ENCODE measurements at places on chromosomes 5 and 9.

GRCh38 chr5:14873093-14873492 is 1.5 kb upstream of the ANKH start:
- DNase-seq = peak; percentile 65

GRCh38 chr5:144151026-144151425 is 19.4 kb downstream of the YIPF5 start:
- DNase-seq = no peak

DNA sequence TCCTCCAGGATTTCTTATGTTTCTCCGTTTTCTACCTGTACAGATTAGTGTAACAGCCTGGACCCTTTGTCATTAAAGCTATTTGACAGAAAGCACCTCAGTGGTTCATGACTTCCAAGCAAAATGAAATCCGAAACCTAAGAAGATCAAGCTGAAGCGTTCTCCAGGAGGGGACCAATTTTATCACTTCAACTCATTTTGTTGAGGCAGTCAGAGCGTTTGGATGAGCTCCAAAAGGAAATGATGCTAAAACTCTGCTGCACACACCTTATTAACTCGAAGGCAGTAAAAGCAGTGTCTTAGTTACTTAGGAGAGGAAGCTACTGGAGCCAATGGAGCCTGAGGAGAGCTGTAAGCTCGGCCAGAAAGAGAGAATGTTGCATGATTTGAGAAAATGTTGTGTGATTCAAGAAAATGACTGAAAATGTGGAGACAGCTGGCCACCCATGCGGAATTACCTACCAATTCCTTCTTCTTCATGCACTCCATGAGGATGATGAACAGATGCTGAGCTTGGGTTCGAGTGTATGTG is 346.7 kb upstream of the KLF9 start:
- no peak for DNase-seq

- peak; percentile 93 for DNase-seq
Measured at GRCh38 chr9:12785260-12785770, 10.5 kb downstream of the LURAP1L start.

GRCh38 chr5:63255594-63255993 is 677.0 kb downstream of the LRRC70 start:
- no peak for DNase-seq

- DNase-seq = peak; percentile 73
Measured at GRCh38 chr9:14314424-14314928, 535 bp upstream of the NFIB start.

DNA sequence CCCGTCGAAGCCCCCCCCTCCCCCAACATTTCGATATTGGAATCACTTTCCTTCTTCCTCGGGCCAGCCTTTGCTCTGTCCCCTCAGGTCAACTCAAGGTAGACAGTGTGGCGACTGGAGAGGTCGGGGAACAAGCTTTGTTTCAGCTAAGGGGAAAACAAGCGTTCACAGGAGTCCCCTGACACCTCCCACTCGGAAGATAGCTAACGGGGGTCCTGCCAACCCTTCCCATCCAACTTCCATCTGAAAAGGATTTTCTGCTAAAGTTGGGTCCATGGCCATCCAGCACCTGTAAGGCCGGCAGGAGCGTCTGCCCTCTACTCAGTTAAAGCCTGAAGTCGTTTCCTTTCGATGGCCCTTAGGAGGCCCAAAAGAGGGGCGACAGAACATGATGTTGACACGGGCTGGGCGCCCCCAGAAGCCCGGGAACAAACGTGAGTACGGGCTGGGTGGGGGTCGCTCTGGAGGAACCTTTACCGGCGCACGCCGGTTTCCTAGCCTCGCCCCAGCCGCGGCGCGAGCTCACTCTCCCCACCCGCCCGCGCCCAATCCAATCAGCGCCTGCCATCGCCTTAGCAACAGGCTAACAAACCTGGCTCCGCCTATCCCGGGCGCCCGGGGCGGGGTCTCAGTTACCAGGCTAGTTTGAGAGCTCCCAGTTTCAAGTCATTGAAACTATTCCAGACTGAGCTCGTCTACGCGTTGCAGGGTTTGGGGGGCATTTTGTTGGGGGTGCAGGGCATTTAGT is 2.5 kb downstream of the ARRDC3 start:
- peak; percentile 99 for DNase-seq

GRCh38 chr5:671459-672328 is 21.5 kb downstream of the TPPP start:
- peak; percentile 89 for DNase-seq

- no peak for DNase-seq
Measured at GRCh38 chr5:31886206-31886605, 247.3 kb downstream of the PDZD2 start.

- DNase-seq = no peak
Measured at GRCh38 chr5:15124871-15125568, 253.4 kb upstream of the ANKH start.

DNA sequence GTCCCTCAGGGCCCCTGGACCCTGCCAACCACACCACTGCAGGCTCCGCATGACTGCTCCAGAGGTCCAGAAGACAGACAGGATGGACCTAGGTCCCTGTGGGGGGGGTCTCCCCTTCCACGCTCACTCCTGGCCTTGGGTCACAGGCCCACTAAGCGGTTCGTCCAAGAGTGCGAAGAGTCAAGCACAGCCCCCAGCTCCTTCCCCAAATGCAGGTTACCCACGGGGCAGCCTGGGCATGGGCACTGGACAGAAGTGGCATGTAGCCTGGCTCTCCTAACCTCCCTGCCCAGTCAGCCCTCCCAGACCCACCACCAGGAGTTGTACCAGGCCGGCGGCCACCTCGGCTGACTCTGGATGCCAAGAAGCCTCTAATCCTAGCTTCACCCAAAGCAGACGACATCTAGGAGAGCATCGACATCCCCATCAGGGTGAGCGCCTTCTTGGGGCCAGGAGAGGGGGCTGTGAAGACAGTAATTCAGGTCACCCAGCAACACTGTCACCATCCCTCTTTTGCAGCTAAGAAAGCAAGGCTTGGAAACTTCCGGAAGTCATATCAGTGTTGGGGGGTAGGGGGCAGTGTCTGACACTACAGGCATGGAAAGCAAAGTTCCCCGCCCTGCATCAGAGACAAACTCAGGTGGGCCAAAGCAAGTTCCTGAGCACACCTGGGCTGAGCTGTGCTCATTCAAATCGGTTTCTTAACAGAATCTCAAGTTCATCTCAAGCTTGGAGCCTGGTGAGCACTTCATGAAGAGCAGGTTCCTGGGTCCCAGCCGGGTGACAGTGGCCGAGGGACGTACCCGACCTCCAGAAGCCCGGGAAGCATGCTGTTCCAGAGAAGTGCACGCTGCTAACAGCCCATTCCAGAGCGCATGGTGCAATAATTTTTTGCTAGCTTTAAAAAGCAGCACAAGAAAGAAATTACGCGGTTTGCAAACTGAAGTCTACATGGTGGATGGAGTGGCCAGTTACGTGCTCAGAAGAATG is 68.7 kb downstream of the SEMA4D start:
- DNase-seq = no peak

- DNase-seq = no peak
Measured at GRCh38 chr9:17930071-17930470, 351.2 kb downstream of the SH3GL2 start.

GRCh38 chr9:27353474-27354229 is 56.7 kb upstream of the EQTN start:
- no peak for DNase-seq

DNA sequence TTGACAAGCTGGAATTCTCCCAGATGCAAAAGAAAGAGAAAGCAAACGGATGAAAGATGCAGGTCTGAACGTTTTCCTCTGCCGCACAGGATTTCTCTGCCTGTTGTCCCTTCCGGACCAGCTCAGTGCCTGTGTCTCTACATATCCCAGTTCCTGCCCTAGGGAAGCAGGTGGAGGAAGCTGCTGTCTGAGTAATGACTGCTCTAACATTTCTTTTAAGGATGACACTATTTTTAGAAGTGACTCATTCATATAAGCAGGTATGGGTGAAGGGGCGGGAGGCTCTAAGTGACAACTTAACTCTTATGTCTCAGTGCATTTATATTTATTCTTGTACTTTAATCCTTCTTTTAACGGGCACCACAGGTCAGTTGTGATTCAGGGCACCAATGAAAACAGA is 128.8 kb downstream of the SLC24A2 start:
- no peak for DNase-seq

- no peak for DNase-seq
Measured at GRCh38 chr5:115309751-115310370, 13.4 kb upstream of the CCDC112 start.

DNA sequence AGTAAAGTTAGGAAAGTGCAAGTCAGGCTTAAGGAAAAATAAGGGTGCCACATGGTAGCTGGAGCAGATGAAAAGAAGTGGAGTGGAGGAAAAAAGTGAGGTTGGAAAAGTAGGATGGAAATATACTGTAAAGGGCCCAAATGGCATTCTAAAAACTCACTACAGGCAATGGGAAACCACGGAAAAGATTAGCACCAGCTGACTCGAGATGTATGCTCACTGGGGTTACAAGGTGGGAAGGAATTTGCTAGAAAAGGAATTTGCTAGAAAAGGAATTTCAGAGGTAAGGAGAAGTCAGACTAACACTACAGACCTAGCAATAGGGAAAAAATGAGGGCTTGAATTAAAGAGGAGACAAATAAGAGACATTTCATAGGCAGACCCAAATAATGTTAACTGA is 3.6 kb downstream of the PSMD5 start:
- no peak for DNase-seq

DNA sequence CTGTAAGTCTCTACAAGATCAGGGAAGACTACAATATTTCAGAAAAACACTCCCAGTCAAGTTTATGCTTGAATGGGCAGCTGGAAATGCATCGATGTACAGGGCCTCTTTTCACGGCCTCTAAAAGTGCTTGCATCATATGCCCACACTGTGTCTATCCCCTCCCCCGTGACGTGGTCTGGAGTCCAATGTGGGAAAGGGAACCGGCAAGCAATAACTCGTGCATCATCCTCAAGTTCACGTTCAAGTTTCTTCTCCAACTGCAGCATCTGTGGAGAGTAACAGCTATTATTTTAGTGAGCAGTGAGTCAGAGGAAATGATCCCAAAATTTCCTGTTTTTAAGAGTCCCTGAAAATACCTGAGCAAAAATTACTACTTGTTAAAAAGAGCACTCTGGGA is 22.3 kb downstream of the ATPSCKMT start:
- no peak for DNase-seq

GRCh38 chr9:135408476-135409254 is 70.9 kb upstream of the PPP1R26 start:
- DNase-seq = peak; percentile 27

GRCh38 chr5:104062621-104063377 is 500.2 kb upstream of the NUDT12 start:
- no peak for DNase-seq

DNA sequence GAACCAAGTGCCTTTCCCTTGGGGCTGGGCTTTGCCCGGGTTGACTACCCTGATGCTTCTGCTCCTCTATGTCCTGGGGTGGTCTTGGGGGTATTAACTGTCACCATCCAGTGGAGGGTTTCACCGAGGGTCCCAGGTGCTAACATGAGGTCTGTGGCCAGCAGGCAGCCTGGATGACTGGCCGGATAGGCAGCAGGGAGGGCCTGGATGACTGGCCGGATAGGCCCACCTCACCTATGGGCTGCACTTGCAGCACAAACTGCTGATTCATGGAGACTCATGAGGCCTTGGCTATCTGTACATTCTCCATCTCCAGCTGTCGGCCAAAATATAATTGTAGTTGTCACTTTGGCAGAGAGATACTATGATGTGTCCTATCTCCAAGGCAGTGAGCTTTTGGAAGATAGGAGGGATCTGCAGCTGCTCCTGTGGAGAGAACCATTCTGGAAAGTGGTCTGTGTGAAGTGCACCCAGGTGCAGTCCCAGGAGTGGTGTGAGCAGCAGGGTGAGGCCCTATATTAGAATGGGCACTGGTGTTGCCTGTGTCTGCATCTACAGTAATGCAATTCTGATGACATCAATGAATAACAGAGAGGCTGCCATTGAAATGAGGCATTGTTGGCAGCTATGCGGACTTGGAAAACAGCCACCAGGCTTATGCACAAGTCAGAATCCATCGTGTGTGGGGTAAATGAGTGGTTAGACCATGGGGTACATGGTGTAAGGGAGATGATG is 26.3 kb upstream of the CDKN2AIPNL start:
- DNase-seq = no peak

- DNase-seq = peak; percentile 35
Measured at GRCh38 chr5:63923914-63924313, 38.3 kb downstream of the HTR1A start.

DNA sequence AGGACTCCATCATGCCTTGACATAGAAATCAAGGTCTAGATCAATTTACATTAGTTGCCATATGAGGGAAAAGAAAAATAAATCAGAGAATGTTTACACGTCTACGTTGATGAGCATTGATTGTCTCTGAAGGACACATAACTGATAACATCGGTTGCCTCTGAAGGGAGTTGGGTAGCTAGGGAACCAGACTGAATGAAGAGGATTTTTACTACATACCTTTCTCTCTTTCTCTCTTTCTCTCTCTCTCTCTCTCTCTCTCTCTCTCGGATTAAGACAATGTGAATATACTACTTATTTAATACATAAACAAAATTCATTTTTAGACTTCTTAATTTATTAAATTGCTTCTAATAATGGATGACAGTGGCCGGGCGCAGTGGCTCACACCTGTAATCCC is 118.4 kb upstream of the DAPK1 start:
- no peak for DNase-seq

DNA sequence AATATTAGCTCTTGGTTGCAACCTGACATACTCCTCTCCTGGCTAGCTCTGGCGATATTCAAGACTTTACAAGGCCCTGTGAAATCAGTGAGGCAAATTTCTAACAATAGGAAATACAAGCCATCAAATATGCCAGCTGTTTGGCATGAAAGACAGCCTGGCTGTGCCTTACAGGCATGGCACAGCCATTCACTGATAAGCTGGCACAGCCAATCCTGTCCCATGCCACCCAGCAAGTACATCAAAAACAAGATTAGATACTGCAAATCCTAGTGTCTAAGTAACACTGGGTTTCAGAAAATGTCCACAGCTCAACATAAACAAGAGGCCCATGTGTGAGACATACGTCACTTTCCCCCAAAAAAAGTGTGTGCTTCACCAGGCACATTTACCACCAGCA is 1045.8 kb upstream of the DMAC1 start:
- DNase-seq = no peak

DNA sequence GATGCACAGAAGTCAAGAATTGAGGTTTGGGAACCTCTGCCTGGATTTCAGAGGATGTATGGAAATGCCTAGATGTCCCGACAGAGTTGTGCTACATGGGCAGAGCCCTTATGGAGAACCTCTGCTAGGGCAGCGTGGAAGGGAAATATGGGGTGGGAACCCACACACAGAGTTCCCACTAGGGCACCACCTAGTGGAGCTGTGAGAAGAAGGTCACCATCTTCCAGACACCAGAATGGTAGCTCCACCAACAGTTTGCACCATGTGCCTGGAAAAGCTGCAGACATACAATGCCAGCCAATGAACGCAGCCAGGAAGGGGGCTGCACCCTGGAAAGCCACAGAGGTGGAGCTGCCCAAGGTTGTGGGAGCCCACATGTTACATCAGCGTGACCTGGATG is 104.5 kb downstream of the STK32A start:
- no peak for DNase-seq

DNA sequence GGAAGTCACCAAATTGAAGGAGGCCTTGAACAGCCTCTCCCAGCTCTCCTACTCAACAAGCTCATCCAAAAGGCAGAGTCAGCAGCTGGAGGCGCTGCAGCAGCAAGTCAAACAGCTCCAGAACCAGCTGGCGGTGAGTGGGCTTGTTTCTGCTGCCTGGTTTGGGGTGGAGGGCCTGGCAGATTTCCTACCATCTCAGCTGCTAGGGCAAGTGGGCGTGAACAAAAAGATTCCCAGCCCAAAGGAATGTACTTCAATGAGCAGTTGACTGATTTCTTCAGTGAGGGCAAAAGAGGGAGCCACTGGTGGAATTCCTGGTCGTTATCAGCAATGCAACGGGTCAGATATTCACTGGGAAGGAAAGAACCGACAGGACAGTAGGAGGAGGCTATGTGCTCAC is 12.6 kb upstream of the TTC23L start:
- DNase-seq = no peak
